Stimulated activated CD8-positive, alpha-beta memory T cell treated with anti-CD3 and anti-CD28 coated beads, Interleukin-7, amount 100 ng/mL, for 4 hours (primary cell): ENCODE measurements at places on chromosomes 11 and 22.

DNA sequence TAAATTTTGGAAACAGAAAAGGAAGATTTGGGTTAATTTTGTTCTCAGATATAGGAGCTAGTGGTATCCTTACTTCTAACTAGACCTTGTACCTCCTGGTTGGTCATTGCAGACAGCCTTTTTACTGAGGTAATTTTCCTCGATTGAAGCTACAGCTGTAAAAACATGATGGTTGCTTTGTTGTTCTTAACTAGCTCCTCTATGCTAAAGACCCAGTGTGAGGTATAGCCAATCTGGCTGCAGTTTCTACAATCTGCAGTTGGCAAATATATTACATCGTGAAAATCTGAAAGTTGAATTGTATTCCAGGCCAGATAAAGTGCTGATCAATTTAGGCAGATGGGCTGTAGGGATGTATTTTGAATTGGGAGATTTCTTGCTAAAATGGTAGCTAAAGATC lies 116.5 kb downstream of the AASDHPPT start:
- DNase-seq = no peak

GRCh38 chr22:43432883-43433415 lies 21.1 kb downstream of the MPPED1 start:
- no peak for DNase-seq

DNA sequence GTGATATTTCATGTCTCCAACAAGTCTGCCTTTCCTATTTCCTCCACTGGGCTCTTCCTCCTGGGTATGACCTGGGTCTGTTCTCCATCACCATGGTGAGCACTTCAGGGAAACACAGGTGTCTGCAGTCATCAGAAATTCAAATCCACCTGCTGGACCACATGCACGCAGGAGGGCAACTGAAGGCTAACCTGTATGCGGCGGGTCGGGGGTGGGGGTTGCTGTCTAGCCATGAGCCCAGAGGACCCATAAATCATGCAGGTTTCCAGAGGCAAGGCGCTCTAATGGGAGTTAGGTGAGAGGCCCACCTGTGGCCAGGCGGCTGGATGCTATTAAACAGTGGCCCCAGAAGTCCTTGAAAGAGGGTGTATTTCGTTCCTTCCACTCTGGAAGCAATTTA lies 11.1 kb upstream of the PAMR1 start:
- DNase-seq = no peak

GRCh38 chr22:44192816-44193534 lies 12.2 kb downstream of the PARVG start:
- no peak for DNase-seq

DNA sequence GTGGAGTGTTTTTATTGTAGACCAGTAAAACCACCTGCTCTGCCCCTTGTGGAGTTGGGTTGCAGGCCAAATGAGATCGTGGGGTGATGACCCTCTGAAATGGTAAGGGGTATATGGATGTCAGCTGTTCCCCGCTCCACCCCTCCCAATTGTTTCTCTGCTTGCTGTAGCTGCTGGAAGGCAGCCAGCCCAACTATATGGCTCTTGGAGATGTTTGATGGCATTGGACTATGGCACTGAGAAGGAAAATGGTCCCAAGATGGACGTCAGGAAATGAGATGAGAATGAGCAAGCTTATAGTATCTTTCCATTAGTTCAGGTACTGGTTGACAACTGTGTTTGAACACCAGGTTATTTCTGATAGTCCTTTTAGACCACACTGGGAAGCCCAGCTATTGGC lies 94.8 kb upstream of the SORL1-AS1 start:
- no peak for DNase-seq

DNA sequence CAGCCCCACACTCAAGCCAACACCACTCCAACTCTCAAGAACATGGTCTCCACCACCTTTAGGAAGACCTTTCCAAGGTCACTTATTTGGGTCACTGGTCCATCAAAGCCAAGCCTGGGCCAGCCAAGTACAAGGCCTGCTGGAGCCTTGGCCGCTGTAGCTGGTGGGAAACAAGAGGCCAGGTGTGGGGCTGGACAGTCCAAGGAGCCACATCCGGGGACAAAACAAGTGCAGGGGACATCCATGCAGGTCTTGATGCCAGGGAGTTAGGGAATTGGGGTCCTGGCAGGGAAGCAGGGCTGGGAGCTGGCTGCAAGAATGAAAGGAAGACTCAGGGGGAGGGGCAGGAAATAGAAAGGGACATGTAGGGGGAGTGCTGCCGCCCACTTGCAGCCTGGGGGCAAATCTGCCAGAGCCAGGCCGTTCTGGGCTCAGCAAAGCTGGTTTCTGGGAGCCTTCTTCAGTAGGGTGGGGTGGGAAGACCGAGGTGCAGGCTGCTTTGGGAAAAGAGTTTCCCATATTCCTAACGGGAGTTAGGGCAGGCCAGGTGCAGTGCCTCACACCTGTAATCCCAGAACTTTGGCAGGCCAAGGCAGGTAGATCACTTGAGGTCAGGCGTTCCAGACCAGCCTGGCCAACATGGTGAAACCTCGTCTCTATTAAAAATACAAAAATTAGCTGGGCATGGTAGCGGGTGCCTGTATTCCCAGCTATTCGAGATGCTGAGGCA lies 69.5 kb upstream of the ATXN10 start:
- DNase-seq = no peak

- DNase-seq = no peak
Measured at GRCh38 chr22:37930270-37930951, 23.0 kb downstream of the C22orf23 start.

- no peak for DNase-seq
Measured at GRCh38 chr11:35997902-35998520, 54.1 kb downstream of the LDLRAD3 start.

- DNase-seq = no peak
Measured at GRCh38 chr22:46131151-46131587, 19.2 kb upstream of the PPARA start.

DNA sequence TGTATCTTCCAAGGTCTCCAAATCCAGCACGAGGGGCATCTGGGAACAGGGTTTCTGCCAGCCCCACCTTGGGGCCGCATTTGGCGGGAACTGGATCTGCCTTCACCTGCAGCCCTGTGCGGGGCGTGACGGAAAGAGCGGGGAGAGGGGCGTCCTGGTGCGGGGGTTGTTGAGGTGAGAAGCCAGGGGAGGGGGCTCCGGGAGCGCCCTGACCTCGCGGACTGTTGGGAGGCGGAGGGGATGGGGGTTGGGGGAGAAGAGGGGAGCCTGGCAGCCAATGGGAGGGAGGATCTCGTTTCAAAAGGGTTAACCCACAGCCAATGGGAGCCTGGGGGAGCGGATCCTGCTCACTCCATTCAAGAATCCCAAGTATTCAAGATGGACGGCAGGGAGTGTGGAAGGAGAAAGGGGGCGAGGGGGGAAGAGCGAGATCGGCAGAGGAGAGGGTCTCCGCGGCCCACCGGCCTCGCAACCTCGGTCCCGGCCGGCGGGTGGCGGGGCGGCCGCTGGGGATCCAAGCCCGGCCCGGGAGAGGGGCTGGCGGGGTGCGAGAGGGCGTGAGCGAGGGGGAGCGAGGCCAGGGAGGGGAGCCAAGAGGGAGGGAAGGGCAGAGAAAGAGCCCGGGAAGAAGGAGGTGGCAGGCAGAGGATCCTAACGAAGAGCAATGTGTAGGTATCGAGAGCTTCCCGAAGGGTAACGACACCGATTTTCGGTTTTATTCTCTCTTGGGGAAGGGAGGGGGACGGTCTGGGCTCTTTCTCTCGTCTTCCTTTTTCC lies 11.5 kb downstream of the YPEL4 start:
- DNase-seq = no peak

DNA sequence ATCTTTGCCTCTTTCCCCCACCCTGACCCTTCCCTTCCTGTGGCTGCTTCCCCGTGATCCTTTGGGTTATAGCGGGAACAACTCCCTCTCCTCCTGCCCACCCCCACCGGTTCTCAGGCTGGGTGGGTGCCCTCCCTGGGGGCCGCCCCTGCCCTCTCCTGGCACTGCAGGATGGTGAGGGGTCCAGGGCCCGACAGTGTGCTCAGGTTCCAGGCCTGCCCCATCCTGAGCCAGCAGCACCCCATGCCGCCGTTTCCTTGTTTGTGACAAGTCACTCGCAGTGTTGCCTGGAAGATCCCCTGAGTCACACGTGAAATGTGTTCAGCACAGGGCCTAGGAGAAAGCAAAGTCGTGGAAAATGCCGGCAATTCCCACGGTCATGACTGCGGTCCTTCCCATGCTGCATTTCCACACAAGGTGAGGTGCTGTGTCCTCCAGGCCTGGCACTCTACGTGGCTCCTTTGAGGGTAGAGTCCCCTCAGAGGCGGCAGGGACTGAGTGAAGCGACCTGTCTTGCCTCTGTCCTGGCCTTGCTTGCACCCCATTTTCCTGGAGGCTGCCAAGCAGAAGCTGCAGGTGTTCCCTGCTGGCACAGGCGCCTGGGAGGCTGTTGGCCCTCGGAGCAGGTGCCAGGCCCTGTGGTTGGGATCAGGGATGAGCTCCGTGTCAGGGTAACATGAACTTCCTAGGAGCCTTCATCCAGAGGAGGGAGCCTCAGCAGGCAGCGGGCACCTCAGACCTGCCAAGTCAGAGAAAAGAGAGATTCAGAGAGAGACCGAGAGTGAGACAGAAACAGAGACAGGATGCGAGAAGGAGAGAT lies 80.5 kb upstream of the LINC01488 start:
- DNase-seq = no peak

DNA sequence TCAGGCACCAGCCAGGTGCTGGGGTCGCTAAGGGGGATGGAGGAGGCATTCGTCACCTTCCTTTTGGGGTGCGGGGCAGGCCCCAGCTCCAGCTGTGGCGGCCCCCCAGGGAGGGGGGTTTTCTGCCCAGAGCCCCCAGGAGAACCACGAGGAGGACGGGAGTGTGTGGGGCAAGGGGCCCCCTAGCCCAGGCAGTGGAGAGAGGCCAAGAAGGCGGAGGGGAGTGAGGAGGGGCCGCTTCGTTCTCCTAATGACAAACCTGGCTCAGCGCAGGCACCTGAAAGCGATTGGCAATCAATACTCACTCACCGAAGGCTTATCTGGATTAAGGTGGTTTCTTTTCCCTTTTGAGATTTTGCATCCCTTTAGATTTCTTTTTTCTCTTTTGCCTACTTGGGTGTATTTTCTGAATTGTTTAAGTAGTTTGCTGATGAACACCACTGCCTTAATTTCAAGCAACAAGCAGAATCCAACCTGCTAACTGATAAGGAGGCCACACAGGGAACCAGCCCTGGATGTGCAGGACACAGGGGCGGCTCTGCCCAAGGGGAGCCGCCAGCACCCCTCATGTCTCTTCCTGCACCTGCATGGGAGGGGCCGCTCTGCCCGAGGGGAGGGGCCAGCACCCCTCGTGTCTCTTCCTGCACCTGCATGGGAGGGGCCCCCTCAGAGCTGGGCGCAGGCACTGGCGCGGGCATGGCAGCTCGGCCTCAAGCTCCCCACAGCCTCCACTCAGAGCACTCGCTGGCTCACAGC lies 122.3 kb downstream of the BRD1 start:
- no peak for DNase-seq

- DNase-seq = no peak
Measured at GRCh38 chr11:843818-844692, 1.4 kb downstream of the TSPAN4 start.

DNA sequence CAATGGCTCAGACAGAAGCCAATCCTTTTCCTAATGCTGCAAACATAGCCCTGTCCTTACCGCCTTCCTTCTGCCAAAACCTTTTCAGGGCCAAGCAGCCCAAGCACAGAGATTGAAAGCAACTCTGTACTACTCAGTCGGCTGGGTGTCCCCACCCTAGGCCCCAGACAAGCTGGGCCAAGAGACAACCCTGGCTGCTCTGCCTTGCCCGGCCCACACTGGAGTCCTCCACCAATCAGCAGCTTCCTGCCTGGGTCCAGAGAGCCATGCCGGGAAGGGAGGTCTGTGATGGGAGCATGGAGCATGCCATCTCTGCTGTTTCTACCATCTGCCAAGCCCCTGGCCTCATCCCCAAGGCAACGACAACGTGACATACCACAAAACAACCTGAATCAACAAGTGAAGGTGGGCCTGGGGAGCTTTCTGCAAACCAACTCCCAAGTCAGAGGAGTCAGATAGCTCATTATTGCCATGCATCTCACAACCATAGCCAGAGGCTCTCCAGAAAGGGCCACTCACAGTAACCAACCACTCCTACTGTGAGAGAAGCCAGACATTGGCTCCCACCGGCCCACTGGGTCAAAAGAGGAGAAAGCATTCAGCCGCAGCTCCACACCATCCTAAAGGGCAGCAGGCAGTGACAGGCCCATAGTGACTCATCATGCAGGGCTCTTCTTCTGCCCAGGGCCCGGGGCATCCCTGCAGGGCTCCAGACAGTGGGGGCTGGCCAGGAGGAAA lies 18.2 kb downstream of the PATZ1 start:
- DNase-seq = no peak

- no peak for DNase-seq
Measured at GRCh38 chr22:27772081-27772983, 29.2 kb downstream of the MN1 start.

DNA sequence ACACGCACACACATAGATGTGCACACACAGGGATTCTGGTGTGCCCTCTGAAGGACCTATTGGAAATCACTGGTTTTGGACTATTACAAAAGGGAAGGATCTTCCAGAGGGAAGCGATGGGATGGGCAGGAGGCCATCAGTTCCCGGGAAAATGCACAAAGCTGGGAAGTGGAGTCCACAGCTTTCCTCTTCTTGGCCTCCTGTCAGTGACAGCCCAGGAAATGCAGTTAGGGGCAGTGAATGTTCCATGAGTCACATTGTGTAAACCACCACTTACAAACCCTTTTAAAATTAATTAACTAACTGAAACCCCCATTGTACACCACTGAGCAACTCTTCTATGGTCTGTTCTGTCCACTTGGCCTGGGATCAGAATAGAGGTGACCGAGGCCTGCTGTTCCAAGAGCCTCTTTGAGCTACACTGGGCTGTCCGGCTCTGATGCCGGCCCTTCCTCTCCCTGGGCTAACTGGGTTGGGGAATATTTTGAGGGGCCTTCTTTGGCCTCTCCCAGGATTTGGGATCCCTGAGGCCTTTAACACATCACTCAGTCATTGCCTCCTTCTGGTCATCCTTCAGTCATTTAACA lies 137.7 kb downstream of the FEZ1 start:
- no peak for DNase-seq

DNA sequence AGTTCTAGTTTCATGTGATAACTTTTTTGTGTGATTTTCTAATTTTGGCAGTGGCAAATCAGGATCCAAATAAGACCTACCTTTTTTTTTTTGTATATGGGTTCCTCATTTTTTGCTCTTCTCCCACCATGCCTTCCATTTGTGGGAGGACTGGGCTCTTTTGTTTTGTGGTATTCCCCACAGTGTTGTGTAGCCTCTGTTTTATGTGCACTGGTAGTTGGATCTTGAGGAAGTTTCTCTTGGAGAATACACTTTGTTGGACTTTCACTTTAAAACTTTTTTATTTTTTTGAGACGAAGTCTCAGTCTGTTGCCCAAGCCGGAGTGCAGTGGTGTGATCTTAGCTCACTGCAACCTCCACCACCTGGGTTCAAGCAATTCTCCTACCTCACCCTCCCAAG lies 39.7 kb downstream of the PPP6R3 start:
- DNase-seq = no peak
